ENCODE measurements at places on chromosomes 7 and 10.

- DNase-seq = no peak
These were observed 121.5 kb downstream of the CTTNBP2 start for GRCh38 chr7:117751775-117752174.

DNA sequence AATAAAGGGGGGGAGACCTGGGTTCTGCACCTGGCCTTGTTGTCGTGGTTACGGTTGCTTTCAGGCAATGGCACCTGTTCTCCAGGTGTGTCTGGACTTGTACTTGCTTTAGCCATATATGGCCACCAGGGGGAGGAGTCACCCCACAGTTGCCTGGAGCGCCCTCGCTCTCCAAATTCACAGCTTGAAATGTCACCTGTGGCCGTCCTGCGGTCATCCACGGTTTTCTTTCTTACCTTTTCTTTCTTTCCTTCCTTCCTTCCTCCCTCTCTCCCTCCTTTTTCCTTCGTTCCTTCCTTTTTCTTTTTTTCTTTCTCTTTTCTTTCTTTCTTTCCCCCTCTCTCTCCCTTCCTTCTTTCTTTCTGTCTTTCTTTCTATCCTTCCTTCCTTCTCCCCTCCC lies 157.2 kb upstream of the ZNF92 start:
- peak; percentile 30 for DNase-seq

DNA sequence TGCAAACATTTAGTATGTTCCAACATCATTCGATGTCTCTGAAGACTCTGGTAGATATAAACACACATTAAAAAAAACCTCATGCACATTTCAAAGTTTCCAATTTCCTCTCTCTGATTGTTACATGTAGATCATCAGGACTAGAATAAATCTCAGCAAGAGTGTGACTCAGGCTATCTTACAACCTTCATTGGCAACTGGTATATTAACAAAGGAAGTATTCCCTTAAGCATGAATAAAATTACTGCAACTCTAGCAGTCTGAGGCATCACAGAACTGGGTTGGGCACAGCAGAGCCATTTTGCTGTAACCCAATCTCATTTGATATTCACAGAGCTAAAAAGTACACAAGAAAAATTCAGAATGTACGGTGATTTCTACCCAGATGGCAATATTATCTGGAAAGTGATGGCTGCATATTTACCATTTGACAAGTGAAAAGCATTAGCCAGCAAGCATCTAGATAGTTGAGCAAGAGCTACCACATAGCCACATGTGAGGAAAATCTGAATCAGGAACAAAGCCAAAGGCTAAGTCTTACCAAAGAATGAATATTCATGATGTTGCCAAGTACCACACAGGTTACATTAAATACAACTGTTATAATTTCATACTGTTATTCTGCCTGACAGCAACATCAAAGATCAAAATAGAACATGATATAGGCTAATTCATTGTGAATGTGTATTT lies 232.2 kb downstream of the CRPPA start:
- DNase-seq = no peak

- no peak for DNase-seq
These were observed 999 bp downstream of the ITIH5 start for GRCh38 chr10:7665767-7666166.
